ENCODE measurements at places on chromosomes 3 and 15.

DNA sequence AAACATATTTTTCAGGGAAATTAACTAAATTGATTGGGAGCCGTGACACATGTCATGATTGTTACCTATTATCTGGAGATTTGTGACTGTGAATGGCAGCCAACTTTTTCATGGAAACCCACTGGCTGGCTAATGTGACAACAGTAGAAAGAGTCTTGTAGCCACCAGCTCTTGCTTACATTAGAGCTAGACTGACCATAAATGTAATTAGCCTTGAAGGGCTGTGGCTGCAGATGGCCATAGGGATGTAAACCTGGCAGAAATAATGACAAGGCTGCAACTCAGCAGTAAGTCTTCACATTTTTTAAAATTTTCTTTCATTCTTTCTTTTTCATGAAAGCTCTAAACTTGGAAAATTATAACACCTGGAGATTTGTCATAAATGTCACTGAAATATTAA, 168.2 kb upstream of the ROBO2 start:
- DNase-seq: no peak

GRCh38 chr3:38978729-38979128, 73.0 kb downstream of the SCN11A start:
- DNase-seq: no peak

DNA sequence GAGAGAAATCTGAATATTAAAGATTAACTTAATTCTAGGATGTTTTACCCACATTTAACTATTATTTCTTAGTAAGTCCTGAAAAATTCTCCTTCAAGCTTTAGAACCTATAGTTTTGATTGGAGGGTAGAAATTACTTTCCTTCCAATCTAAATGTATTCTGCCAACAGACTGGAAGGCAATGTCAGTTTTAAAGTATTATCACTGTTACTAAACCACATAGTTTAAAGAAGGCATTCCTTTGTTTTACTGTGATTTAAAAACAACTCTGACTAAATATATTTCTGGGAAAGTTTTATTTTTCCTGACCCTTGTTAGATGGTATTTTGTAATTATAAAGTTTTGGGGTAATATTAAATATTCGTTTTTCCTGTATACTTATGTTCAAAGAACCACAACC, 382.5 kb downstream of the TBC1D5 start:
- DNase-seq: no peak

DNA sequence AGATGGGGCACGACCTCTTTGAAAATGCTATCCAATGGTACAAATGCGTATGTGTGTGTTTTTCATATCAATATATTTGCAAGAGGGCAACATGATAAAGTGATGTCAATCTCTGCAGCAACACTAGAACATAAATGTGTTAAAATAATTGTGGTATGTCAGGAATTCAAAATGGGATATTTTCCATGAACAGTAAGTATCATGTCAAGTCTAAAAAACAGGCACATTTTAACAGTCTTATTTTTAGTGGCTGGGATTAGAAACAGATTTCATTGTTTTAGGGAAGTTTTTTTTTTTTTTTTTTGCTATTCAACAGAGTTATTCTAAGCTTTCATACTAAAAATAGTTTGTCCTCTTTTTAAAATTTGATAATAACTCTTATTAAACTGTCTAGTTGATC, 209.8 kb downstream of the GAP43 start:
- DNase-seq: no peak

- no peak for DNase-seq
Observed at GRCh38 chr15:91946581-91947292, 93.2 kb downstream of the SLCO3A1 start.

GRCh38 chr3:65938147-65938546, 100.6 kb downstream of the MAGI1 start:
- no peak for DNase-seq

- no peak for DNase-seq
Observed at GRCh38 chr15:26382444-26383072, 390.3 kb downstream of the GABRB3 start.

All from NCI-H1105 treated with DMSO at 0.1 percent for 48 hours (cell line).